ENCODE measurements at places on chromosomes 1 and 21.

GRCh38 chr1:113392541-113393128 is 2.3 kb downstream of the MAGI3 start:
- DNase-seq = no peak

- DNase-seq = no peak
Observed at GRCh38 chr1:231899713-231900435, 273.3 kb downstream of the DISC1 start.

GRCh38 chr1:60655679-60656355 is 426.5 kb upstream of the NFIA start:
- no peak for DNase-seq

- DNase-seq = peak; percentile 55
Observed at GRCh38 chr1:167090314-167090942, at the start of gene GPA33. GPA33 (minus strand) TSS chr1:167090377; CDS start chr1:167090287, 90 bp downstream.
